Epithelial cell of prostate (primary cell): ENCODE measurements at places on chromosomes 12 and 14.

DNA sequence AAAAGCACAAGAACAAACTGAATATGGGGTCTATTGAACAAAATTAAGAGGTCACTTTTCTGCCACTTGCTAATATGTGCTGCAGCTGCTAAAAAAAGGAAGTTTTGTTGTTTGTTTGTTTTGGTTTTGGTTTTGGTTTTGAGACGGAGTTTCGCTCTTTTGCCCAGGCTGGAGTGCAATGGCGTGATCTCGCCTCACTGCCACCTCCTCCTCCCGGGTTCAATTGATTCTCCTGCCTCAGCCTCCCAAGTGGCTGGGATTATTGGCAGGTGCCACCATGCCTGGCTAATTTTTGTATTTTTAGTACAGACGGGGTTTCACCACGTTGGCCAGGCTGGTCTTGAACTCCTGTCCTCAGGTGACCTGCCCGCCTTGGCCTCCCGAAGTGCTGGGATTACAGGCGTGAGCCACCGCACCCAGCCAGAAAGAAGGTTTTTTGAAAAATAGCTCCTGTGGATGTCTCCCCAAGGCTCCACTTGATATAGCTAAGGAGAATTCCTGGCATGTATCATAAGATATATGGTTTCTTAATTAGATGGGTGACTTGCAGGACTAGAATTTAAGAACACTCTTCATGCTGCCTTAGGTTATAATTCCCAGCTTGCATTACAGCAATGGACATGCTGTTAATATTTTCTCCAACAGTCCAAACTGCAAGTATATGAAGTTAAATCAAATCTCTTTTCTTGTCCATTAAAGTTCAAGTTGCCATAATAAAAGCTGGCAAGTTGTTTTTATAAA is 237.6 kb upstream of the AMIGO2 start:
- DNase-seq, result no peak

DNA sequence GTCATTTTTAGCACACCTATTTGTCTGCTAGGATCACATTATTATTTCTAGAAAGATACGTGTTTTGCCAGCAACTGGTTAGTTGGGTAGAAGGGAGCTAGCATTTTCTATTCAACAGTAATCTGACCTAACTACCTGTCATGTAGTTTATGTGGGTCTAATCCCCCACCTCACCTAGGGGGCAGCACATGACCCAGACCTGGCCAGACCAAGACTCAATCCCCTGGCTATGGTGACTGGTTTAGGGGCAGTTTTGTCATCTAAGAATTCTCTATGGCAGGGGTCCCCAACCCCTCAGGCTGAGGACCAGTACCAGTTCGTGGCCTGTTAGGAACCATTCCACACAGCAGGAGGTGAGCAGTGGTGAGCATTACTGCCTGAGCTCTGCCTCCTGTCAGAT is 29.5 kb upstream of the EVL start:
- no peak for DNase-seq

DNA sequence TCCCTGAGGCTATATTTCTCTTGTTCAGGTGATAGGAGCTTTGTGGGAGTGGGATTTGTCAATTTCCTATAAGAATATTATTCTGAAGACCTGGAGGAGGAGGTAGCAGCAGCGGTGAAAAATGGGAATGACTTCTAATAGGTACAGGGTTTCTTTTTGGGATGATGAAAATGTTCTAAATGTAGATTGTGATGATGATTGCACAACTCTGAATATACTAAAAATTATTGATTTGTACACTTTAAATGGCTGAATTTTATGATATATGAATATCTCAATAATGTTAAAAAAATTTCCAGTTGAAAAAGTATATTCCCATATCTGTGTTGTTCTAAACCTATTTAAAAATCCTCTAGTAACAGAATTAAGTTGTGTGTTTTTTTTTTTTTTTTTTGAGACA is 22.8 kb downstream of the HSD17B6 start:
- DNase-seq, result no peak

DNA sequence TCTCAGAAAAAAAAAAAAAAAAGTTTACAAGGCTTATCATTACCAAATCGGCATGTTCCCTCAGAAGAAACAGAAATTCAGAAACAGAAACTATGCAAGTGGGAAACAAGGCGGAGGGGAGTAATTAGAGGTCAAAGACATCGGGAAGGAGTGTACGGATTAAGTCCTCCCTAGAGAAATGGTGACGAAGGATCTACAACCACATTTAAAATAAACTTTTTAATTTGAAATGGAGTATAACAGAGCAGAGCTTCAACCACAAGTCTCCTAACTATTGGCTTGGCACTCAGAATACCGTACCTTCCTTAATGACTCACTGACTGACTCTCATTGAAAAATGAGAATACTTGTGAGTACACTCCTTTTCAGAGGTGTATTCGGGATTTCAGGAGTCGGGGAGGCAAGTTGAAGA is 908 bp downstream of the ENTPD5 start:
- DNase-seq, result peak; percentile 37

DNA sequence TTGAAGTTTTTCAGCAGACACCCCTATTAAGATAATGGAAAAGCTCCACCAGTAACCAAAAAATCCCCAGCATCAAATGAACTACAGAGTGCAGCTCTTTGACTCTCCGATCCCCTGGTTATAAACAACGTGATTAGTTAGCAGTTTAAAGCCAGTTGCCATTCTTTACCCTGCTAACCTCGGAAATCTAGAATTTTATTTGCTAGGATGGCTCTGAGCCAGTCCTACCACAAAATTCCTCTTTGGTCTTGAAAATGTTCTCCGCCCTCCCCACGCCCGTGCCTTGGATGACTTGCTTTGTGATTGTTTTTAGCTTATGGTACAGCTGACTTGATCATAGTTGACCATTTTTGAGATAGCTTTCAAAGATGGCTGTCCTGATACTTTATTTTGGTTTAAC is 1.2 kb downstream of the KLHDC2 start:
- no peak for DNase-seq

DNA sequence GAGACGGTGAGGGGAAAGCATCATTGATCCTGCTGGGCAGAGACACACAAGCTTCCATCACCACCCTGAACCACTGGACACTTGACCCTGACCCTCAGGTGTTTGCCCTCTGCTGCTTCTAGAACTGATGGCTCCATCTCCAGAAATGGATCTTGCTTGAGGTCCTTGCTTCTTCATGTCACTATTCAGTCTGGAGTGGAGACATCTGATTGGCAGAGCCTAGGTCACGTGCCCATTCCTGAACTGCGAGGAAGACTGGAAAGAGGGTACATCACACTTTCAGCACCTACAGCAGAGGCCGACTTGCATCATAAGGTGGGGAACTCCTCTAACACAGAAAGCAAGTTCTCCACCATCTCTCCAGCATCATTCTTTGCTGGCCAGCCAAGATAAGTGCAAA is 106.7 kb upstream of the COCH start:
- no peak for DNase-seq

DNA sequence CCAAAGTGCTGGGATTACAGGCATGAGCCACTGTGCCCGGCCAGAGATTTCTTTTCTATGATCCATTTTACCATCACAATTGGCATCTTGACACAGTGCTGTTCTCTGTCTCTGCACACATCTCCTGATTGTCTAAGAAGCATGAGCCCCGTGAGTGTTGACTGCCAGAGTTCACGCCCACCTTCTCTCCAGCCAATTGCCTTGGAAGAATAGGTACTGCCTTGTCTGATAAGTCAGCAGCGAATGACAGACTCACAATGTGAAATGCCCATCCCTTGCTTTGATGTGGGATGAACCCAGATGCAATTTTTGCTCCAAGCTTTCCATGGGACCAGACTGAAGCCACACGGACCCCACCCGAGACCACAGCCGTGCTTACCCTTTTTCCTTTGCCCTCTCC is 19.3 kb downstream of the EIF5 start:
- DNase-seq, result no peak

DNA sequence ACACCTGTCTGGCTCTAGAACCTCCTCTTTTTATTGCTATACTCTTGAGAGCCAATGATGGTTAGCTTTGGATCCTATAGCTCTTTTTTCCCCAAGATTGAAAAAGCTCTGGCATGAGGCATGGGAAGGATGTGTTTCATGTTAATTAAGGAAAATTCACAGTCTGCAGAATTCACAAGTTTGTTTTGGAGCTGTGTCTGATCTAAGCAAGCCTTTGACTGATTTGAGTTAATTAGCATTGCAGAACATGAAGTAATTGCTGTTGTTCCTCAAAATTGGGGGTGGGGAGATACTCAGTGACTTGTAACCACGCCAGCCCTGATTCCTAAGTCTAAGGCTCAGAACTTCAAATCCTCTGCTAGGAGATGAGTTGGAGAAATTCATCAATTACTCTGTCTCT is 205.0 kb downstream of the SUDS3 start:
- no peak for DNase-seq

- DNase-seq, result no peak
Measured at GRCh38 chr12:30806989-30807694, 52.4 kb upstream of the CAPRIN2 start.

GRCh38 chr12:48693572-48693971 is 11.5 kb upstream of the KANSL2 start:
- no peak for DNase-seq

DNA sequence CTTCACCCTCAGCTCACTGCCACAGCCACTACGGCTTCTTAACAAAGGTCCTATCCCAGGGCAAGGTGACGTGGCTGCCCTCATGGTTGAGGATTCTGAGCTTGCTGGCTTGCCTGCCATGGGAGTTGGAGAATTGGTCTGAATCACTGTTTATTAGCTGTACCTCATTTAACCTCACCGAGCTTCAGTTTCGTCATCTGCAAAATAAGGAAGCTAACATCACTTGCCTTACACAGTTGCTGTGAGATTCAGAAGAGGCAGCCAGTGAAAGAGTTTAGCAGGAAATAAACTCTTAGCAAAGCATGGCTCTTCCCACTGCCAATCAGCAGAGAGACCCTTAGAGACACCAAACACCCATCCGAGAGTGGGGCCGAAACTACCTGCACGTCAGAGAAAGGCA is 90.1 kb upstream of the KCNA1 start:
- no peak for DNase-seq

DNA sequence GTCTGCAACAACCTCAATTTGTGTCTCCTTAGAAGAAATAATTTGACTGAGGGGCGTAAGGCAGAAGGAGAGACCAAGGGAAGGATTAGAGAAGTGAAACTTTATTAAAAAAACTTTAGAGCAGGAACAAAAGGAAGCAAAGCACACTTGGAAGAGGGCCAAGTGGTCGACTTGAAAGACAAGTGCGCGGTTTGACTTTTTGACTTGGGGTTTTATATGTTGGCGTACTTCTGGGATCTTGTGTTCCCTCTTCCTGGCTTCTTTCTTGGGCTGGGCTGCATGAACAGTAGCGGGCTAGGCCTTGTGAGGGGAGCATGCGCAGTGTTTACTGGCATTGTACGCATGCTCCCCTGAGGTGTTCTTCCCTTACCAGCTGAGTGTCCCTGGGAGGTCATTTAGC is 369.3 kb upstream of the DCN start:
- DNase-seq, result no peak

DNA sequence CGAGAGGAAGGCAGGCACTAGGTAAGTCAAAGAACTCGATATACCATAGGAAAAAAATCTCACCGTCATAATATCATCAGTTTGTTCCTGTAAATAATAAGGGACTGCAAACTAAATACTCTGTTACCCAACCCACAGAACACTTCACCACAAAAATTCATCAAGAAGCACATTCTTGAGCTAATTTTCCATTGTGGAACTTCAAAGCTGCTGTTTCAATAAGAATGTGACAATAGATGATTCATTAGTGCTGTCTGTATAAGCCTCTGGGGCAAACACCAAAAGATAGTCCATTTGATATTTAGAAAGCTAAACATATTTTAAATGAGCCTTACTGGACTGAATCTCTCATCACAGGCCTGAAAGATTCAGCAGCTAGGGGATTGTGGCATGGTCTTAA is 219.4 kb downstream of the KSR2 start:
- DNase-seq, result no peak

- no peak for DNase-seq
Measured at GRCh38 chr14:104723651-104724406, at the start of gene ADSS1. Gene ADSS1, plus strand, starts transcription at chr14:104724229. Its CDS starts 42 bp downstream, at chr14:104724271.

- no peak for DNase-seq
Measured at GRCh38 chr12:57111031-57111734, at the start of gene STAT6. Gene STAT6, minus strand, starts transcription at chr12:57111362. Its CDS starts 3,084 bp downstream, at chr12:57108278.

DNA sequence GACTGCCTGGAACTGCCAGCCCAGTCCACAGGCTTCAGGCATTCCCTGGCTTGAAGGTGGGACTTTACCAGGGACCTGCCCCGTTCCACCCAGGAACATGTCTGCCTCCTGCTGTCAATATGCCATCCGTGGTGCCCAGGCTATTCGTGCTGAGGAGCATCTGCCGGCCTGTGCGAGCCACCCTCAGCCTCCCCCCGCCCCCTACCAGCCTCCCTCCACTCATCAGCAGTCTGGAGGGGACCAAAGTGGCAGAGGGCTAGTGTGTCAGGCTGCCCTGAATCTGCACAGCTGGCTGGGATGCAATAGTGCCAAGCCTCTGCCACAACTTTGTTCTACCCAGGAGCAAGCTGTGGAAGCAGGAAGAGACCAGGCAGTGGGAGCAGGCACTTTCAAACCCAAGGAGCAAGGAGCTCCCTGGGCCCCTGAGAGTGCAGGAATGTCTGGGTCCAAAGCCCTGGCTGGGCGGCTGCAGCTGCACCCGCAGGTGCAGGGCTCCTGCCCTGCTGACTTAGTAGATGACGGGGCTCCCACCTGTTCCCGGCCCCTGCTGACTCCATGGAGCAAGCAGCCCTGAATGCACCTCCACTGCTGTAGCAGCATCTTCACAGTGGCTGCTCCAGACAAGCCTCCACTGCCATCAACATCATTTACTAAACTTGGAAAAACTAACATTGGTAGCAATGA is 423.2 kb downstream of the RERGL start:
- DNase-seq, result no peak

- DNase-seq, result no peak
Measured at GRCh38 chr14:105187935-105188524, 6.9 kb upstream of the NUDT14 start.

DNA sequence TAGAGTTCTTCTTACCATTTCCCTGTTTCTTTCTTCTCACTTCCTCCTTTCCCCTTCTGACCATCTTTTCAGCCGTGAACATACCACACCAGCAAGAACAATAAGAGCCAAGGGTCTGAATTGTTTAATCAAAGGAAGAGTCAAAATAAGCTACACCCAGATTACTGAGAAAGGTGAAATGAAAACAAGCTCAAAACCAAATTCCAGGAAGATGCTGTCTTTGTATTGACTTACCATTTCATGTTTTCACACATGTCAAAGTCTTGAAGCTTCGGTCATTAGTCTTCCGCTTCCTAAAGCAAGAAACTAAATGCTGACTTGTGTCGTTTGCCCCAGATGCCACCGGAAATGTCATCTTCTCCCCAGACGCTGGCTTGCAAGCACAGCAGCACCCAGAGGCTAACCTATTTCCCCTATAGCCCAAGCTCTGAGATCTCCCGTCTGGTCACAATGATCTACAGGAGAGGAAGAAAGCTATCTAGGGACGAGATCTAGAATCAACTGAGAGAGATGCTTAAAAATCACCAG is 136.5 kb upstream of the AMIGO2 start:
- DNase-seq, result no peak

DNA sequence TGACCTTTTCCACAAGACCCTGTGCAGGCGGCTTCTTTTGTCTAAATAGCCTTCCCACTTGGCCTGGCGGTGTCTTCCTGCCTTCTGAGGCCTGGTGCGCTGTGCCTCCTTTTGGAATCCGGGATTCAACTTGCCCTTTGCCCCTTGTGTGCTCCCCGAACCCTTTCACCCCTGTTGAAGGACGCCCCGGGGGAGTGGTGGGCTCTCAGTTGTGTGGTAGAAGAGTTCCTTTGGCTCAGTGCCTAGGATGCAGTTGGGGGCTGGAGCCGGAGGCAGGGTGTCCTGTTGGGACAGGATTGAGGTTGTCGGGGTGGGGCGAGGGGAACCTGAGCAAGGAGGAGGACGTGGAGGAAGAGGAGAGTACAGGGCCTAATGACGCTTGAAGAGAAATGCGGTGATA is 34.5 kb downstream of the KLC1 start:
- DNase-seq, result no peak

- DNase-seq, result no peak
Measured at GRCh38 chr12:107302649-107303341, 209.4 kb upstream of the CRY1 start.
